Stimulated activated CD8-positive, alpha-beta memory T cell treated with anti-CD3 and anti-CD28 coated beads, Interleukin-7, amount 100 ng/mL, for 1 hour (primary cell): ENCODE measurements at places on chromosomes 4 and X.

DNA sequence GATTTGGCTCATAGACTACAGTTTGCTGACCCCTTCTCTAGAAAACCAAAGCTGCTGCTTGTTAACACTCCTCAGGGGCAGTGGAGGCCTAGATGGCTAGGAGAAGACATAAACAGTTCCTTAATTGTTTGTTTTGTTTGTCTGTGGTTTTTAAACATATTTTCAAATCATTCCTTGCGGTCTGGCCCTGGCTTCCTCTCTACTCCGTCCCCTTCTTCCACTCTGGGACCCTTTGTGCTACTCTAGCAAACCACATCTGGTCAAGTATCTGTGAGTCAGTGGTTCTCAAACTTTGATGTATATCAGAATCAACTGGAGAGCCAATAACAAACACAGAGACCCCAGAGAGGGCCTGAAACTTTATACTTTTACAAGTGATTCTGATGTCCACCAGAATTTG, 36.1 kb downstream of the FRMPD4 start:
- no peak for DNase-seq

- no peak for DNase-seq
These were observed 207.3 kb downstream of the ANKRD50 start for GRCh38 chr4:124505211-124505610.

GRCh38 chr4:106773076-106773905, 262.8 kb downstream of the DKK2 start:
- no peak for DNase-seq

GRCh38 chrX:120668357-120668756, 38.5 kb upstream of the C1GALT1C1 start:
- no peak for DNase-seq

GRCh38 chrX:40573763-40574162, 7.0 kb upstream of the ATP6AP2 start:
- DNase-seq = no peak

GRCh38 chr4:151436093-151436518, 27.1 kb downstream of the FHIP1A start:
- DNase-seq = no peak

GRCh38 chr4:86816501-86817273, 32.5 kb downstream of the SLC10A6 start:
- DNase-seq = no peak

- no peak for DNase-seq
These were observed 1.6 kb downstream of the RAB33A start for GRCh38 chrX:130173190-130173895.

DNA sequence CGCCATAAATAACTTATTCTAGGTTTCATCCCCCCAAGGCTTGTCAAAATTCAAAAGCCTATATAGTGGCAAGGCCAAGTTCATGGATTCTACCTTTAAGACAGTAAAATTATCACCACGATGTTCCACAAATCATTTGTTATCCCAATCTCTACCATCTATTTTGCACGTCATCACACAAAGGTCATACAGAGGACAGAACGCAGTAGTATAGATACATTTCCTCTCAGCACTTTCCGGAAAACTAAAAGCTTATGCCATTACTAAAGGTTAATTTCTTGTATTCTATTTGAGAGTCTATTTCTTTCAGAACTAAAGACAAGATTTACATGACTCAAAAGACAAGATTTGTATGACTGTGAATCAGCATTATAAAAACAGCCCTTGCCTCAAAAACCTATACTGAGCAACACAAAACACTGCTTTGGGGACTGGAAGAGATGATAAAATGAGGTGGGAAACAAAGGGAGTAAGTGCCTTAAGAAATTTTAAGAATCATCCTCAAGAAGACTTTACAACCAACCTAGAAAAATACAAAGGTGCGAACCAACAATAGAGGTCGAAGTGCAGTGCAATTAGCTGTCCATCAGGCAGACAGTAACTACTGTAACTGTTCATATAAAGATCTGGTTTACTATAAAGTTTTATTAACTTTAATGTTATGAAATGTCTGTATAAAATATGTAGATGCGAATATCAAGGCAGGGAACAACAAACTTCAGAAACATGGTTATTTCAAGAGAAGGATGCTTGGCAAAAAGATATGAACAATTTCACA, 7.6 kb downstream of the UBE2D3 start:
- no peak for DNase-seq

GRCh38 chrX:22987452-22987851, 12.3 kb upstream of the DDX53 start:
- no peak for DNase-seq

- no peak for DNase-seq
These were observed 8.8 kb upstream of the TBC1D25 start for GRCh38 chrX:48530736-48531135.

DNA sequence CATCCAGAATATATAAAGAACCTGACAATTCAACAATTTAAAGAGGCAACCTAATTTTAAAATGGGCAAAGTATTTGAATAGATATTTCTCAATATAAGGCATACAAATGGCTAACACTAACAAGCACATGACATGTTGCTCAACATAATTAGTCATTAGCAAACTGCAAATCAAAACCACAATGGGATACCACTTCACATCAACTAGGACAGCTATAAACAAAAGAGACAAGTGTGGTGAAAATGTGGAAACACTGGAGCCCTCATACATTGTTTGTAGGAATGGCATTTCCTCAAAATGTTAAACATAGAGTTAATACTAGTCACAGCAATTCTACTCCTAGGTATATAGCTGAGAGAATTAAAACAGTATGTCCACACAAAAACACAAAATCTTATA, 96.7 kb downstream of the CORIN start:
- no peak for DNase-seq

DNA sequence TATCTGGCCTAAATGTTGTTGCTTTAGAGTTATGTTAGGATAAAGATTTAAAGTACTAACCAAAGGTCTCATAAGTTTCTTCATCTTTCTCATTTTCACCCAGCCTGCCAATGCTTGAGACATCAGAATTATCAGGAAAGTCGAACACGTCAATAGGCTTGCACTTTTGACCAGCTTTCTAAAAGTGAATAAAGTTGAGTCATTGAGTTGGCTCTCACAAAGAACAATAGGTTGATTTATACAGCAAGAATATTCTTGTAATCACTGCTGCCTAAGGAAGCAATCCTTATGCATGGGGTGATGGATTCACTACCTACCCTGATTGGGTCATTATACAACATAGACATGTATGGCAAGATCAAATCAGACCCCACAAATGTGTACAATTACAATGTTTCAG, 5.0 kb downstream of the CENPU start:
- no peak for DNase-seq

- no peak for DNase-seq
These were observed 980 bp downstream of the AP1S2 start for GRCh38 chrX:15853586-15854079.

DNA sequence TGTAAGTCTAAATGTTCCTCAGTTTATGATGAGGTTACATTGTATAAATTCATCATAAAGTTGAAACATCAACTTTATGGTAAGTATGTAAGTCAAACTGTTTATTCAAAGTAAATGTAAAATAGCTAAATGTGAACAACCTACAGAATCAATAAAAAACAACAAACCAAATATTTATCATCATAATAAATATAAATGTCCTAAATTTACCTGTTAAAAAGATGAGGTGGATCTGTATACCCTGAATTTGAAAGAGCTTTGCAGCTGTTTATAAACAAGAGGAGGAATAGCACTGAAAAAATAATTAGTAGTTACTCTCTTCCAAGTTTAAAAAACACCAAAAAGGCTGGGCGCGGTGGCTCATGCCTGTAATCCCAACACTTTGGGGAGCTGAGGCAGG, 13.7 kb downstream of the ABHD18 start:
- no peak for DNase-seq

- DNase-seq = no peak
These were observed 532.9 kb downstream of the DMD start for GRCh38 chrX:32678487-32678886.

GRCh38 chrX:53266914-53267313, 14.5 kb downstream of the IQSEC2 start:
- no peak for DNase-seq

DNA sequence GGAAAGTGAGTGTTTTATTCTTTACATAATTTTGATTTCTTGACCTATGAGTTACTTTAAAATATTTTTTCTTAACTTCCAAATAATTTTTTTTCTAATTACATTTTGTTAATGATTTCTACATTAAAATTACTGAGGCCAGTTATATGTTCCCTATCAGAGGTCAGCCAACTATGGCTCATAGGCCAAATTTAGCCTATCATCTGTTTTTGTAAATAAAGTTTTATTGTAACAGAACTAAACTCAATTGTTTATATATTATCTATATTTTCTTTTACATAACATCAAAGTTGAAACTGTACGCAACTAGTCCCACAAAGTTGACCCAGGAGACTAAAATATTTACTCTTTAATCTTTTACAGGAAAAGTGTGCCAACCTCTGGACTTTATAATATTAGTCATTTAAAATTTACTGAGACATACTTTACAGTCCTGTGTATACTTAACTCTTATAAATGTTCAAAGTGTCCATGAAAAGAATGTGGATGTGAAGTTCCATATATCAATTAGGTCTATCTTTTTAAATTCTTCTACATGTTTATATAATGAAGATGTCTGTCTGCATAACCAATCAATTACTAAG, 26.2 kb downstream of the ASB5 start:
- DNase-seq = no peak

GRCh38 chr4:109410776-109411175, 22.8 kb upstream of the SEC24B start:
- DNase-seq = no peak

DNA sequence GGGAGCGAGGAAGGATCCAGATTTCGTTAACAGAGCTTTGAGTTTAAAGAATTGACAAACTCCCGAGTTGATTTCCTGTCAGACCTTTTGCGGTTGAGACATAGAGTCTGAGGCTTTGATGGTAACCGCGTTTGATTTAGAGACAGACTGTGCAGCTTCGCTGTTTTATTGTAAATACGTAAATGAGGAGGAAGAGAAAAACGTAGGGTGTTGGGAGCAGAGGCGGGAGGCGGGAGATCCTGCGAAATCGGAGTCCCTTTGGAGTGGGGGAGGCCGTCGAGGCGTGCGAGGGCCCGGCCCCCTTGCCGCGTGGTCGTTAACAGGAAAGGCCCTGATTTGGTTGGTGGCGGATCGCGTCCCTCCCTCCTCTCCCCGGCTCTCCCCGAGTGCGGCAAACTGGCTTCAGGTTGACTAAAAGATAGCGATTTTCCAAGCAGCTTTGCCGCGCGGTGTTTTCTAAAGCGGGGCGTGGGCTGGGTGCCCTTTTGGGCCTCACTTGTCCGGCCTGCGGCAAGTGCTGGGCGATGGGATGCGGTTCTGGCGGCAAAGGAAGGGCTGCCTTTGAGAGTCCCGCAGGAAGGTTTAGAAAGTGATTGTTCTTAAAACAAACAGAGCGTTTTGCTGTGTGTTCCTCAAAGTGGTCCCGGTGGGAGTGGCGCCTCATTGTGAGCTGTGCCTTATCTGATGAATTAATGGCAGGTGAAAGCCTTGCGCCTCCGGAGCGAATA, 857 bp downstream of the SCML1 start:
- no peak for DNase-seq

- DNase-seq = no peak
These were observed 203.1 kb downstream of the RBM46 start for GRCh38 chr4:154984148-154984547.
